ENCODE measurements at places on chromosomes 2 and 18.

DNA sequence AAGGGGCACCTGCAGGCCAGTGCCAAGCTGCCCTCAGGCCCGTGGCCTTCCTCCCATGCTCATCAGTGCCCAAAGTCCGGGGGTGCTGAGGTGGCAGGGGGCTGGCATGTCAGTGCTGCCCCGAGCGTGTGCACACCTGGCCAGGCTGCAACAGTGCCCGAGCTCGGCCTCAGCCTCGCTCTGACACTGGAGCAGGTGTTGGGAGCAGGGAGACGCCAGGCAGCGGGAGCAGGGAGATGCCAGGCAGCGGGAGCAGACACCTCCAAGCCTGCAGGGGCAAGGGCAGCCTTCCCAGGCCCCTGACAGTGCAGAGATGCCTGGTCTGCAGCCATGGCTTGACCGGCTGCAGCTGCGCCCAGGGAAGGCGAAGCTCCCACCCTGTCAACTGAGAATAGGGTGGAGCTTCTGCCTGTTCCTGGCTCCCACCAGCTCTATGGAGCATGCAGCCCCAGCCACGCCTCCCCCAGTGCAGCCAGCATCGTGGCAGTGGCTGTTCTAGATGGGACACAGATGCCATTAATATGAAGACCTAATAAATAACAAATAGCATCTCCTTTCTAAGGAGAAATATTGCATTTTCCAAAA, 82.4 kb downstream of the DTNB start:
- DNase-seq, result no peak

DNA sequence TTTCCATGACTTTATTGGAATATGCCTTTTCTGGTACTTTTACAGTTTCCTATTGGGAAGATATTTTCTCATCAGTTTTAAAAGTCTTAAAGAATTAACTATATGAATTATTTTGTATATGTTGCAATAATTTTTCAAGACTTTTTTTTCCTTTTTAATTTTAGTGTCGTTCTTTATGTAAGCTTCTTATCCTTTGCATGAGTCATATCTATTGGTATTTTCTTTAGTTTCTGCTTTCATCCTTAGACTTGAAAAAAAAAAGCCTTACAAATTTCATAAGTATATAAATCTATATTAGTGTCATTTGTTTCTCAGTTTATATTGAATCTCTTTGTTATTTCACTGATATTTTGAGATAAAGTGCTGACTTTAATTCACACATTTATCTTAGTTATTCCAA, 94.9 kb downstream of the DSEL start:
- DNase-seq, result no peak

- no peak for DNase-seq
These were observed 129.3 kb downstream of the GLI2 start for GRCh38 chr2:120864981-120865380.

GRCh38 chr2:24350826-24351626, 9.3 kb downstream of the ITSN2 start:
- no peak for DNase-seq

DNA sequence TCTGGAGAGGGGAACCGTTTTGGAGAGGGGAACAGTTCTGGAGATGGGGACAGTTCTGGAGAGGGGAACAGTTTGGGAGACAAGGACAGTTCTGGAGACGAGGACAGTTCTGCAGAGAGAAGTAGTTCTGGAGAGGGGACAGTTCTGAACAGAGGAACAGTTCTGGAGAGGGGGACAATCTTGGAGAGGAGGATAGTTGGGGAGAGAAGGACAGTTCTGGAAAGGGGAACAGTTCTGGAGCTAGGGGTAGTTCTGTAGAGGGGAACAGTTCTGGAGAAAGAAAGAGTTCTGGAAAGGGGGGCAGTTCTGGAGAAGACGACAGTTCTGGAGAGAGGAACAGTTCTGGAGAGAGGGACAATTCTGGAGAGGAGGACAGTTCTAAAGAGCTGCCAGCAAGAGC, 745.9 kb downstream of the GALR1 start:
- DNase-seq, result no peak

DNA sequence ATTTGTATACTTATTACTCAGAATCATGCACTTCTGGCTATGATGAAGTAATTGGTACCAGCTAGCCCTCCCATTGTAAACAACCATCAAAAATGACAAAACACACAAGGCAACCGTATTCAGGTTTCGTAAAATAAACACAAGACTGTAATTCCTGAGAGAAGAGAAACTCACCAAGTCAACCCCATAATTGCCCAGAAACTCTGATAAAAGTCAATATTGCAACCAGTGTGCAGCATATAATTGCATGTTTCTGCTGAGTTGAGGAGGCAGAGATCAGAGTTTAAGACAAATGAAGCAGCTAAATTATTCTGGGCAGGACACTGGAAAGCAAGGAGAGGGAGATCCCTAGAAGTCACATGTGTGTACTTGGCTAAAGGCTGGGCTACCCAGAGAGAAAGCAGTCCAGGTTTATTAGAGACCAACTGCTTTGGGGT, 90.3 kb downstream of the ROCK2 start:
- peak; percentile 23 for DNase-seq

GRCh38 chr18:31721601-31722000, 37.2 kb upstream of the B4GALT6 start:
- no peak for DNase-seq

All from HuH-7 (cell line).